GM12878 (cell line): ENCODE measurements at places on chromosomes 5 and 9. TPM values are rescaled to one million over a fixed set of nuclear protein-coding genes. Genes with fewer than 3 reads are reported as not detected.

The TMEM252 gene
- not detected in 2 replicates for total RNA-seq

The PDLIM4 gene
- 0.24 and 0.36 TPM in 2 replicates for total RNA-seq

The RCL1 gene
- total RNA-seq, result 32.3 and 33.2 TPM in 2 replicates

The BNIP1 gene
- total RNA-seq, result 18.9 and 20.5 TPM in 2 replicates

The PFN3 gene
- total RNA-seq, result not detected in 2 replicates

The PRR16 gene
- not detected in 2 replicates for total RNA-seq

The C9 gene
- total RNA-seq, result 0.13 and 0.54 TPM in 2 replicates

The GBGT1 gene
- total RNA-seq, result 1.3 and 1.4 TPM in 2 replicates

The LCNL1 gene
- total RNA-seq, result not detected in 2 replicates

The PHYHD1 gene
- not detected in 2 replicates for total RNA-seq

DNA sequence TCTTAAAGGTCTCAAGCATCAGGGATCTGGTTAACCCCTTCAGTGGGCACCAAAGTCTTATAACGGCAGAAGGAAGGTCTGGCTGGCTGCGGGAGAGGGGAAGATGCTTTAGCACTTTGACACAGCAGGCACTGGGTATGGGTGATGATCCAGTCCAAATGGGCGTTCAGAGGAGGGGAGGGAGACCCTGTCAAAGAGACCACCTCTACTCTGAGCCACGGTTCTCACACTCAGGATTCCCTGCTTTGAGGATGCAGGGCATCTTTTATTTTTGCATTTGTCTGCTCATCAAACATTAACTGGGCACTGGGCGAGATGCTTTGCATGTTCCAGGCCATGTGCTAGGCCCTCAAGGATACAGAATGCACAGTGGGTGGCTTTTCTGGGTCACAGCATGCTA lies 204.0 kb downstream of the DAB2IP start:
- DNase-seq, result no peak

GRCh38 chr9:86978922-86979474 lies 31.7 kb upstream of the GAS1 start:
- no peak for DNase-seq

DNA sequence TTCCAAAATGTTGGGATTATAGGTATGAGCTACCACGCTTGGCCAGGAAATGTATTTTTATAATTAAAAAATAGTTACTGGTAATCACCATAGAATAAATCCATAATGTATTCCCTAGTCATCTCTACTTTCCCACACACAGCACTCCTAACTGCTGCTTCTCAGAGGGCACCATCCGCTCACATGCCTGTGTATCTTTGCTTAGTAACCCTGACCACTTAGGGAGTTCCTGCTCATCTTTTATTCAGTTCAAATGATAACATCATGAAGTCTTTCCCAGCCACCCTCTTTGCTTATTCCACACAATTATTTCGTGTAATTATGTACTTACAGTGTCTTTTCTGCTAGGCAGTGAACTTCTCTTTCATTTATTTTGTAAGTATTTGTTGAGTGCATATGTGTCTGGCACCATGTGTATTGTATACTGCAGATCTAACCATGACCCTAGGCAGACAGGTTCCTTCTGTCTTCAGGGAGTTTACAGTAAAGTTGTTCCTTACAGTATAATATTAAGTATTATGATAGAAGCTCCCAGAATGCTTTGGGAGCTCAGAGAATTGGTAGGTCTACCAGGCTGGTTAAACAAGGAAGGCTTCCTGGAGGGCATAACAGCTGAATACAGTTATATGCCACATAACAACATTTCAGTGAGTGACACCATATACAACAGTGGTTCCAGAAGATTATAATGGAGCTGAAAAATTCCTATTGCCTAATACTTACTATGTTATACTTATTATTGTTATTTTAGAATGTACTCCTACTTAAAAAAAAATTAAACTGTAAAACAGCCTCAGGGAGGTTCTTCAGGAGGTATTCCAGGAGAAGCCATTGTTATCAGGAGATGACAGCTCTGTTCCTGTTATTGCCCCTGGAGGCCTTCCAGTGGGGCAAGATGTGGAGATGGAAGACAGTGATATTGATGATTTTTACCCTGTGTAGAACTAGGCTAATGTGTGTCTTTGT lies 39.2 kb downstream of the DCAF10 start:
- no peak for DNase-seq

GRCh38 chr5:174618589-174618988 lies 105.8 kb upstream of the MSX2 start:
- DNase-seq, result no peak

GRCh38 chr9:76987594-76988200 lies 31.8 kb upstream of the FOXB2 start:
- peak; percentile 5 for DNase-seq

DNA sequence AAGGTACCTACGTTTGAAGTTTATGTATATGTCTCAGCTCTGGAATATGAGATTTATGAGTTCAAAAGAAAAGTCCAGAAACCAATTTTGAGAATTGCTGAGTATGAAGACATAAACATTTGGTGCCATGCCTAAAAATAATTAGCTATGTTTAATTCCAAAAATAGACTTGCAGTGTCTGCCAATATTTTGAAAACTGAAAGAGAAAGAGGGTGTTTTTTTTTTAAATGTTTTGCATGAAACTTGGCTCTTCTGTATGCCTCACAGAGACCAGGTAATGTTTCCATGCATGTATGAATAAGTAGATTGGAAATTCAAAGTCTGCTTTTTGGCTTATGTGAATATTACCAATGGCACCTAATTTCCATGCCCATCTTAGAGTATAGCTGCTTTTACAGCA lies 634.4 kb upstream of the C9orf72 start:
- DNase-seq, result no peak

DNA sequence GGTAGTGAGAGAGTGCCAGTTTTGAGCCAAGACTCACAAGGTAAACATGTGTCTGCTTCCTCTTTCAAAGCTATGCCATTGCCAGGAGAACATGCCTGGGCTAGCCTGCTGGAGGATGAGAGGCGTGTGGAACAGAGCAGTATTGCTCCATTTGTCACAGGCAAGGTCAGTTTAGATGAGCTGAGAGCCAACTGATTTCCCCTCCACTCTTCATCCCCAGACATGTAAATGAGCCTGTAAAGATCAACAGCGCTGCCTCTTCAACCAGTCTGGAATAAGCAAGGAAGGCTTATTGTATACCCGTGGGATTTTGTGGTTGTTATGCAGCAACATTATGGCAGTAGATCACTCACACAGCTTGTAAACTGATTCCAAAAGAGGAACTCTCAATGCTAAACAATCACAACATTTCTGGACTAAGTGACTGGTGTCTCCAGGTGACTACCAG lies 8.2 kb upstream of the GDNF start:
- DNase-seq, result peak; percentile 49

GRCh38 chr9:82721593-82721992 lies 341.3 kb downstream of the RASEF start:
- DNase-seq, result no peak

DNA sequence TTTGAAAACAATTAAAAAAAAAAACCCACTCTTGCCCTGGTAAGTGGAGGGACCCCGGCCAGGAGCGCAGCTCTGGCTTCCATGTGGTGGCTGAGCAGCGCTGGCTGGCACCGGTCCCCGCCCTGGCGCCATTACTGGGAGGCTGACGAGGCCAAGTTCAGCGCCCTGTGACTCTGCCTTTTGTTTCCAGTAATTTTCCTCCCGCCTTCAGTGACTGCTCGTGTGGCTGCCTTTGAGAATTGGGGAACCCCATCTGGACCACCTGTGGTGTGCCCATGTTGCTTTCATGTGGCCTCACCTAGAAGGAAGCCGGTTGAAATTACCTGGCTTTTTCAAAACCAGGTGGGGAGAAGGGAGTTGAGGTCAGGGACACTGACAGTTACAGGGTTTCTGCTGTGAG lies 136.1 kb downstream of the GAPVD1 start:
- DNase-seq, result no peak

DNA sequence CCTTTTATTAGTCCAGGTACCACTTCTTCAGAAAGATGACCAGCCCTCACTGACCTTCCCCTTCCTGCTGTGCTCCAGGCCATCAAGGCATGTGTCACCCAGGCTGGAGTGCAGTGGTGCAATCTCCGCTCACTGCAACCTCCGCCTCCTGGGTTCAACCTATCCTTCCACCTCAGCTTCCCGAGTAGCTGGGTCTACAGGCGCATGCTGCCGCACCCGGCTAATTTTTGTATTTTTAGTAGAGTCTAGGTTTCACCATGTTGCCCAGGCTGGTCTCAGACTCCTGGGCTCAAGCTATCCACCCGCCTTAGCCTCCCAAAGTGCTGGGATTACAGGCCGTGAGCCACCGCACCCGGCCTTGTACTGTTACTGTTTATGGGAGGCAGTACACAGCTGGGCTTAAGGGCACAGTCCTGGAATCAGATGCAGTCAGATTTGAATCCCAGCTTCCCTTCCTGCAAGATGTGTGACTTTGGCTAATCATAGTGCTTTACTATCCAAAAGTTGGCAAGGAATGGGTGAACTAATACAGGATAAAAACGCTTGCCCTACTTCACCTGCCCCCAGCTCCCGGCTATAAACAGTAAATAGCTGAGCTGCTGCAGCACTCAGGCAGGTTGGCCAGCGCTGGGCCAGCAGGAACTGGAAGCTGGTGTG lies 483 bp upstream of the EIF4EBP3 start:
- no peak for DNase-seq

DNA sequence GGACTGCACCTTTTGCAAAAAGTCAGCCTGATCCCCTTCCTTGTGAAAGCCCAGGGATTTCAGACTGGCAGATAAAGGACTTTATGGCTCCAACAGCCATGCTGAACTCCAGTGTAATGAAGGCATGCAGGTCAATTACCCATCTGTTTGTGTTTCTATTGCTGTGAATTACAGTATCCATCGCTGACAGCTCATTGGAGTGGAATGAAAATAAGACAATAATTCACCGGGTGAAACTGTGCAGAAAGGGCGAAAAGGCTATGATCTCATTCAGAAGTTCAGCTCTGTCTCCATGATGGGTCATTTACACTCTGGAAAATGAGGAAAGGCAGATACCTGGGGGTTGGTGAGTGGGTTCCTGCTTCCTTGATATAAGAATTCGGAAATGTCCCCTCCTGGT lies 148.0 kb downstream of the BRINP1 start:
- no peak for DNase-seq

- peak; percentile 64 for DNase-seq
Measured at GRCh38 chr9:90881648-90882047, 80.0 kb downstream of the SYK start.

DNA sequence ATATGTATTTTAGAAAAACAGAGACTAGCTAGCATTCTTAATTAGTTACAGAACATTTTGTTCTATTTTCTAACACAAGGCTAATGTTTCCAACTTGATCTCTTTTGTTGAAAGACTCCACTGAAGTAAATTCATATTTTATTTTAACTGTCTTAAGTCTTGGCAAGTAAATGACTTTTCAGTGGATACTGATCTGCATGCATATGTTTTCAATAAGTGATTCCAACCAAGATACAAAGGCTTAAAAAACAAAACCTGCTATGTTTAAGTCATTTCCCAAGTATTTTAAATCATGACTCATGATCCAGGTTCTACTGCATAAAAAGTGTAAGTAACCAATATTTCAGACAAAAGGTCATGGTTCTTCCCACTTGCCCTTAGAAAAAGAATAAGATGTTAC lies 5.7 kb downstream of the CDO1 start:
- no peak for DNase-seq

GRCh38 chr5:7347377-7347776 lies 48.6 kb upstream of the ADCY2 start:
- no peak for DNase-seq

DNA sequence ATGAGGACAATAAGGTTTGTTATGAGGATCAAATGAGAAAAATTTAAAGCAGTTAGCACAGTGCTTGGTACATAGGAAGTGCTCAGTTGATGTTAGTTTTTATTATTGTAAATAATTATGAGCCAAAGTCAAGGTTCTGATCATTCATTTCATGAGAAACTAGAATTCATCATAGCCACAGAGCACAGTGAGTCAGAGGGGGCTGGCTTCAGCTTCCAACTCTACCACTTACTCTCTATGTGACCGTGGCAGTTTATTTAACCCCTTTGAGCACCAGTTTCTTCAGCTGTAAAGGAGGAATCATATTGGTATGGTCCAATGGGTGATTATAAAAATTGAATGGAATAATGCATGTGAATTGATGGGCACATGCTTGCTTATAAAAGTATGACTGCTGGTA lies 39.4 kb downstream of the KLHL3 start:
- no peak for DNase-seq

DNA sequence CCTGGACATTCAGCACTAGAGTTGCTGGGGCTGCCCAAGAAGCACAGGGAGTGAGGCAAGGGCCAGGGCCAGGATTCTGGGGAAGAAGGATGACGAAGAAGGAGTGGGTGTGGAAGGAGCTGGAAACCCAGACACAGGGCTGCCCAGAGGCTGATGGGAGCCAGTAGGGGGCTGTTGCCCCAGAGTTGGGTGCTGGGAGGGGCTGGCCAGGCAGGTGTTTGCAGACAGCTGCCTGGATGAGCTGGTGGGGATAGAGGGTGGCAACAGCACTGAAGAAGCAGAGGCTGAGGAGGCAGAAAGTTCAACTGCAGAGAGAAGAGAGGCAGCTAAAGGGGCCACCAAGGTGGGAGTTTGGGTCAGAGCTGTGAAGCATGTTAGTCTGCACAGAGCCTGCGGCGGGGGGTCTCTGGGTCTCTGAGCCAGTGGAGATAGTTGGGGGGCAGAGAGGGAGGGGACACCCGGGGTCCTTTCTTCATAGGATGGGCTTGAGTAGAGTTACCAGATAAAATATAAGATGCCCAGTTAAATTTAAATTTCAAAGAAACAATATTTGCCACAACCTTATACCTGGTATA lies 2.5 kb upstream of the AQP7 start:
- no peak for DNase-seq
